Renal cortex interstitium (tissue), 15 donors: ENCODE measurements at places on chromosomes 3 and 15. TPM values are rescaled to one million over a fixed set of nuclear protein-coding genes. Genes with fewer than 3 reads are reported as not detected.

- no peak for DNase-seq
Measured at GRCh38 chr15:70627734-70628548, 135.4 kb downstream of the UACA start.

TUSC7 gene
- not detected for polyA plus RNA-seq

GRCh38 chr3:105553851-105554250, 187.1 kb downstream of the ALCAM start:
- DNase-seq = no peak

DNA sequence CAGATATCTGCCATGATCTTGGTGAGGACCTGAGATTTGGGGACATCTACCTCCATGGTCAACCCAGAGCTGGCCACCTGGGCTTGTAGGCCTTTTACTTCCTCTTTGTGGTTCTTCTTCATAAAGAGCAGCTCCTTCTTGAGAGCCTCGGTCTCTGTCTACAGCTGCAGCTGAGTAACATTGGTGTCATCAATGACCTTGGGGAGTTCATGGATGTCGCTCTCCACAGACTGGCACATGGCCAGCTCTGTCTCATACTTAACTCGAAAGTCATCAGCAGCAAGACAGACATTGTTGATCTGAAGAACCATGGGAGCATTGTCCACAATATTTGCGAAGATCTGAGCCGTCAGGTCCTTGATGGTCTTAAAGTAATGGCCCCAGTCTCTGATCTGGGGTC, 15.7 kb upstream of the RASA2 start:
- DNase-seq = no peak

DNA sequence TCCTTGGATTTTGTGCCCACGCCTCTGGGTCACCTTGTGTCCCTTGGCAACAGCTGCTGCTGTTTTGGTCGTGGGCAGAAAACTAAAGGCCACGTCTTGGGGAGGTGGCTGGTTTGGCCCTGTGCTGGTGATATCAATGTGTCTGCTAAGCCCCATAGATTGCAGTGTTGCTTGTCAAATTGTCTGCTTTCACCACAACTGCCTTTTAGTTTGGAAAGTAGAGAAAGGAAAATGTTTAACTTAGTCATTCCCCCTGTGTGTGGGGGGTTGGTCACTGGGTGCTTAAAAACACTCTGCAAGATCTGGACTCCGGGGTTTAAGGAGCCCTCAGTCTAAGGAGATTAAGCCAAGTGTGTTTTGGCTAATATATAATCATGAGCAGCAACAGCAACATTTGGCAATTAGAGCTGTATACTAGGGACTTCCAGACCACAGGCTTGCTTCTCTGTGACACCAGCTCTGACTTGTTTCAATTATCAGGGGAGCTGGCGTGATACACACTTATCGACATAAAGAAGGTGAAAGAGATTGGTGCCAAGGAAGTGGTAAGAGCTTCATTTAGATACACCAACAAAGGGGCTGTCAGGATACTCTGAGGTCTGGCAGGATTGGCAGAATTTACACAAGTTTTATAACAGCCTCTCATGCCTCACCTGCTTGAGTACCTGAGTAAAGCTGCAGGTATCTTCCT, 3.5 kb downstream of the SMAD3 start:
- DNase-seq = no peak

GRCh38 chr3:124928333-124929202, 6.0 kb downstream of the MUC13 start:
- peak; percentile 47 for DNase-seq

- DNase-seq = no peak
Measured at GRCh38 chr15:86568378-86568777, 488.7 kb downstream of the AGBL1 start.

DNA sequence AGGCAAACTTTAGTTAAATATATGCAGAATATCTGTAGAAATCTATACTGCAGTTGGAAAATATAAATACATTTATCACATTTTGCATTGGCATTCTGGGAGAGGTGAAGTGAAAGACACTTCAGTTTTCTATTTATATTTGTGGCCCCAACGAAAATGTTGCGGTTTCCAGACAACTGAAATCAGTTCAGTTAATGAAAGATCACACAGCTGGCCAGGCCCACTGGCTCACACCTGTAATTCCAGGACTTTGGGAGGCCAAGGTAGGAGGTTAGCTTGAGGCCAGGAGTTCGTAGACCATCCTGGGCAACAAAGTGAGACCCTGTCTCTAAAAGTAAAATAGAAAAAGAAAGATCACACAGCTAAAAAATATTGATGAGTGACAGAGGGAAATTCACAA, 11.9 kb upstream of the CLASP2 start:
- DNase-seq = no peak

DNA sequence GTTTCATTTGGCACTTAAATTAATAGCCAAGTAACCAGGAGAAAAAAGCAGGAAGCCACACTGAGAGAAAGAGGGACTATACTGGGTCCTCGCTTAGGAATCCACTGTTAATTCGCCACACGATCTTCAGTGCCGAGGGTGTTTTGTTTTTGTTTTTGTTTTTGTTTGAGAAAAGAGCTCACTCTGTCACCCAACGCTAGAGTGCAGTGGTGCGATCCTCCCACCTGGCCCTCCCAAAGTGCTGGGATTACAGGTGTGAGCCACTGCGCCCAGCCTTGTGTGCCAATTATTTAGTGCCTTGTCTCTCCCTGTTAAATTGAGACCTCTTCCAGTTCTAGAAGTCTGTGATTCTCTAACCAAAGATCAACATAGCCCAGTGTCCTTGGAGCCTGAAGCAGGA, 53.8 kb upstream of the TPM1 start:
- DNase-seq = no peak

NPAP1 gene
- 0.30 TPM for polyA plus RNA-seq

DNA sequence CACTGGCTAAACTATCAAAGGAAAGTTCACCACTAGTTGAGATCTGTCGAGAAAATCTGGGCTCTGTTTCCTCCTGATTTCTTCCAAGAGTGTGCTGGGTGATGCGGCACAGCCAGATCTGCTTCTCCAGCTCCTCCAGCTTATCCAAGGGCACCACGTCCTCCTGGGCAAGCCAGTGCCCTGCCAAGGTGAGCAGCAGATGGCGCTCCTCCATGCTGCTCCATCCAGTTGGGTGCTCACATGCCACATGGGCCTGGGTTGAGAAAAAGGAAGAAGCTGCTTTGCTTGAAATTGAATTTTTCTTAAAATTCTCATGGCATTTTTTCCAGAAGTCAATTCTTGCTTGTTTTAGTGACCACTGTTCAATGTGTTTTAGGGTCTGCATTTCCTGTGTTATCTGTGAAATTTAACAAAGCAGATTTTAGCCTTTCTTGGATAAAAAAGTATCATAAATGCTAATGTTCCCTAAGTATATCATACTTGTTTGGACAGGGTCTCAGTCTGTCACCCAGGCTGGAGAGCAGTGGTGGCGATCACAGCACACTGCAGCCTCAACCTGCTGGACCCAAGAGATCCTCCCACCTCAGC, 47.3 kb downstream of the EIF3J start:
- DNase-seq = no peak

WHAMM gene
- polyA plus RNA-seq = 11.7 TPM

GRCh38 chr3:46335541-46335940, 18.4 kb upstream of the CCR2 start:
- DNase-seq = no peak

MCF2L2 gene
- 0.62 TPM for polyA plus RNA-seq

NR1I2 gene
- polyA plus RNA-seq = 0.84 TPM

- DNase-seq = no peak
Measured at GRCh38 chr3:195160257-195160898, 110.6 kb downstream of the XXYLT1 start.

- DNase-seq = no peak
Measured at GRCh38 chr3:51703761-51704510, 2.9 kb upstream of the GRM2 start.

DNA sequence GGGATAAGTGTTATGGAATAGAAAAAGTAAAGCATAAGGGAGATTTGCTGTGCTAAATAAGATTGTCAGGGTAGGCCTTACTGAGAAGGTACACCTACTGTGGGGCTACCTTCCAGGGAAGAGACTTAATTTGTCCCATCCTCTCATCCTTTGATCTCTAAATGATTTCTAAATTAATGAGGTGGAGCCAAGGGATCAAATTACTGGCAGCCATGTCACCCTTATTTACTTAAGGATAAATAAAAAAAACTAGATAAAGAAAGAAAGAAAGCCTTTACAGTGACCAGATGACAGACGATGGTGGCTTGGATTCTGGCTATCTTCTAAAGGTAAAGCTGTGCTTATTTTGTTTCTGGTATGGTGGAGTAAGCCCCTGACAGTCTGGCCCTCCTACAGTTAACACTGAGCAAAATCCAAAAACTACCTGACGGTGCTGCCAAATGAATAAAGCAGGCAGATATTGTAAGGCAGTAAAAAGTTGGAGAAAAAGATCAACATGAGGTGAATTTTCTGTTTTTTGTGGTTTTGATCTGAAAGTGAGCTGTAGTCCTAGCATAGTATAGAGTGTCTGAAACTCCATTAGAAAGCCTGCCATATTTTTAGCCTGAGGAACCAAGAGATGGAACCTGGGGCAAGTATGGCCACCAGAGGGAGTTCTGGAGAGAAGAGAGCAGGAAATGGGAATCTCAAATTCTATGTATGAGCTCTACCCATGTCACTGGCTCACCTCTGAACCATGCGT, 285.1 kb upstream of the MANF start:
- DNase-seq = peak; percentile 28

- DNase-seq = no peak
Measured at GRCh38 chr15:80946576-80946975, 43.0 kb downstream of the MESD start.

CELF6 gene
- 3.1 TPM for polyA plus RNA-seq

DNA sequence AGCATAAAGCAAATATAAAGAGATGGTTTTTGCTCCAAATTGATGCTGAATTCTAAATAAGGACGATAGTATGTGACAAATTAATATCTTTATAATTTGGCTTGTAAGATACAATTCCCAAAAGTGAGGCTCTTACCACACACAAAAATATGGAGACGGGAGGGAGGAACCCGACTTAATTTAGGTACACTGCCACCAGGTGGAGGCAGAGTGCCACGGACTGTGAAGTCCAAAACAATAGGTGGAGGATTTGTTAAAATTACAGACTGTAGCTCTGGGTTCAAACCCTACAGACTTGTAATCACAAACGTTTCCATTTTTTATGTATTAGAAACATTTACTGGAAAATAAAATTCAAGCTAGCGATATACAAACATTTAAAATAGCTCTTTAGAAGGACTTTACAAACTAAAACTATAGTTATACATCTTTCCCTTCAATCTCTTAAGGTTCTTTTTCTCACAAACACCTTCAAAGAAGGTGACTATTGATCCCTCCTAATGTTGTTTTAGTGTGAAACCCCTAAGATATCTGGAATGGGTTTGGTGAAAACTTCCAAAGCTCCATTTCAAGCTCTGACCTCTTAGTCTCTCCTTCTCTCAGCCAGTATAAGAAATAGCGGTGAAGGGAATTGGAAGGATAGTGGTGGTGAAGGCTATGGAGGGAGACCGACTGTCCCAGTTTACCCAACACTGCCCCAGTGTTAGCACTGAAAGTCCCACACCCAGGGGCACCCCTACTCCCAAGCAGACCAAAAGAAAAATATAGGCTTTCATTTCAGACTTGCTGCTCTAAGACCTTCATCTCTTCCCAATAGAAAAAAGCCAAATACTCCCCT, 89.7 kb downstream of the AQP9 start:
- DNase-seq = peak; percentile 49

DNA sequence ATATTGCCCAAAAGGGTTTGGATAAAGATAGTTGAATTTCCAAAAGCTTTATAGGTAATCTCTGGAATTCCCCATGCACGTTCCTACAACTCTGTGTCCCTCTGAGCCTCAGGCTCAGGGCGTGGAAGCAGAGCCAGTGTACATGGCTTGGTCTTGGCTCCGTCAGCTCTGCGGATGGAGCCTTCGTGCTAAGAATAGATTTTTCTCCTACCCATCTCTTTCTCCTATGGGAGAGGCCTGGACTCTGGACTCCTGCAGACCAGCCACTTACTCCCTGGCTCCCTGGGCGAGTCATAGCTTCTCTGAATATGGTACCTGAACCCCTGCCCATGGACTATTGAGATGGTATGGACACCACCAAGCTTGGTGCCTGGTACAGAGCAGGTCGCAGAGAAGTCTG, 99.9 kb downstream of the EEFSEC start:
- DNase-seq = no peak

DNA sequence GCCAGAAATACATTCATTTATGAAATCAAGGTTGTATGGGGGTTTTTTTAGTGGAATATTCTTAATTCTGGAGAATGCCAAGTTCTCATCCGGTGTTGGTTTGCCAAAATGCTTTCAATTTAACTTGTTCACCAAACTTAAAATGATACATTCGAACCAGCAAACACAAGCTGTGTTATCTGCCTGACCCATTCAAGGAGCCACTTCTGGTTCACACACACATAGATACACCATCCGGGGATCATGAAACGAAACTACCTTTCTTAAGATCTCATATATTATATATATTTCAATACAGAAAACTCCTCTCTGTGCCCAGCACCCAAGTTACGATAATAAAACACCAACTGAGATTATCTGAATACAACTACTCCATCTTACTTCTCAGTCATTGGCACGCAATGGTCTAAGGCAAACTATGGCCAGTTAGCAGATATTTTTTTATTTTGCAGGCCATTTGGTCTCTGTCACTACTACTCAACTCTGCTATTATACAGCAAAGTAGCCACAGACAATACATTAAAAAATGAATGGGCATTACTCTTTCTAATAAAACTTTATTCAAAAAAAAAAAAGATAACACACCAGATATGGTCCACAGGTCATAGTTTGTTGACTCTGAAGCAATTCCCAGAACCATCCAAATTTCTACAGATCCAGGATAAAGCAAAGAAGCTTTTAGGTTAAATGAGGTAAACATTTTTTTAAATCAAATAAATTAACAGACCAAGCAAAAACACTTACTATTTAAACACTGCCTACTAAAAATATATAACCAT, 89.6 kb downstream of the TBL1XR1 start:
- no peak for DNase-seq

ALDH1A3 gene
- polyA plus RNA-seq = 5.9 TPM

DNA sequence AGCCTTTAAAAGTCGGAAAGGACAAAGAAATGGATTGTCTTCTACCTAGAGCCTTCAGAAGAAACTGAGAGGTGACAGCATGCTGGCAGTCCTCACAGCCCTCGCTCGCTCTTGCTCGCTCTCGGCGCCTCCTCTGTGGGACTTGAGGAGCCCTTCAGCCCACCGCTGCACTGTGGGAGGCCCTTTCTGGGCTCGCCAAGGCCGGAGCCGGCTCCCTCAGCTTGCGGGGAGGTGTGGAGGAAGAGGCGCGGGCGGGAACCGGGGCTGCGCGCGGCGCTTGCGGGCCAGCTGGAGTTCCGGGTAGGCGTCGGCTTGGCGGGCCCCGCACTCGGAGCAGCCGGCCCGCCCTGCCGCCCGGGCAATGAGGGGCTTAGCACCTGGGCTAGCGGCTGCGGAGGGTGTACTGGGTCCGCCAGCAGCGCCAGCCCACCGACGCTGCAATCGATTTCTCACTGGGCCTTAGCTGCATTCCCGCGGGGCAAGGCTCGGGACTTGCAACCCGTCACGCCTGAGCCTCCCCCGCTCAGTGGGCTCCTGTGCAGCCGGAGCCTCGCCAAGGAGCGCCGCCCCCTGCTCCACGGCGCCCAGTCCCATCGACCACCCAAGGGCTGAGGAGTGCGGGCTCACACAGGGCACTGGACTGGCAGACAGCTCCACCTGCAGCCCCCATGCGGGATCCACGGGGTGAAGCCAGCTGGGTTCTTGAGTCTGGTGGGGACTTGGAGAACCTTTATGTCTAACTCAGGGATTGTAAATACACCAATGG, 953.8 kb upstream of the GBE1 start:
- no peak for DNase-seq
